ENCODE measurements at places on chromosomes 1 and 21. TPM values are rescaled to one million over a fixed set of nuclear protein-coding genes. Genes with fewer than 3 reads are reported as not detected.

RNU1-4 gene
- total RNA-seq = 3,598 TPM

AQP10 gene
- not detected for total RNA-seq

IRF6 gene
- 0.47 TPM for total RNA-seq

BNIPL gene
- total RNA-seq = 1.4 TPM

CD101 gene
- total RNA-seq = 3.2 TPM

PLOD1 gene
- 113 TPM for total RNA-seq

CD34 gene
- 0.20 TPM for total RNA-seq

Data from glutamatergic neuron (in vitro differentiated cells).